Activated CD8-positive, alpha-beta T cell treated with anti-CD3 and anti-CD28 coated beads for 36 hours (primary cell): ENCODE measurements at places on chromosomes 7 and 10. TPM values are rescaled to one million over a fixed set of nuclear protein-coding genes. Genes with fewer than 3 reads are reported as not detected.

The CPED1 gene
- total RNA-seq: not detected

The CFAP70 gene
- total RNA-seq: 0.51 TPM

The RP9 gene
- 14.2 TPM for total RNA-seq

The PRXL2A gene
- total RNA-seq: 22.7 TPM

The SEMA3E gene
- not detected for total RNA-seq

The NPFFR1 gene
- not detected for total RNA-seq

The ASZ1 gene
- not detected for total RNA-seq

The NUDT5 gene
- total RNA-seq: 98.6 TPM

The PVRIG gene
- total RNA-seq: 30.2 TPM

The PDIA4 gene
- total RNA-seq: 72.6 TPM

The MIOS gene
- 63.0 TPM for total RNA-seq

The AKR1D1 gene
- total RNA-seq: not detected

The GPRIN2 gene
- not detected for total RNA-seq

The NUPR2 gene
- total RNA-seq: not detected

DNA sequence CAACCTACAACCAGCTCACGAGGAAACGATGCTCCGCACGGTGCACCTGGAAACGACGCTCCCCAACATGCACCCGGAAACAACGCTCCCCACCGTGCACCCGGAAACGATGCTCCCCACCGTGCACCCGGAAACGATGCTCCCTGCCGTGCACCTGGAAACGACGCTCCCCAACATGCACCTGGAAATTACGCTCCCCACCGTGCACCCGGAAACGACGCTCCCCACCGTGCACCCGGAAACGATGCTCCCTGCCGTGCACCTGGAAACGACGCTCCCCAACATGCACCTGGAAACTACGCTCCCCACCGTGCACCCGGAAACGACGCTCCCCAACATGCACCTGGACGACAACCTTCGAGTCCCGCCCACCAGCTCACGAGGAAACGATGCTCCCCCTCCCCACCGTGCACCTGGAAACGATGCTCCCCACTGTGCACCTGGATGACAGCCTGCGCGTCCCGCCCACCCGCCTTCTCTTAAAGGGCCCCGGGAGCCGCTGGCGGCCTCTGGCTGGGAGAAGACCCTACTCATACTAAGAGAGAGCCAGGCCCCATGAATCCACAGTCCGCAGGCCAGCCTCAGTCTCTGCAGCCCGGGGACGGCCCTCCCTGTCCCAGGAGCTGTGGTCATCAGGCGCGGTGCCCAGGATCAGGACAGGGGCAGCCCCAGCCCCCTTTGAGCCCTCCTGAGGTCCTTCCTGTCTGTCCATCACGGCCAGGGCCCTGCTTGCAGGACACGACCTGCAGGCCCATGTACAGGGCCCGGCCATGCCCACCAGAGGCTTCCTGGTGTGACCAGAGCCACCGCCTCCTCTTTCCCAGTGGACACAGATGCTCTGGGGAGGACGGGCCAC is 98.3 kb downstream of the PDGFA start:
- no peaks in the 10 kb centered on the region for H3K27me3 ChIP-seq
- H3K4me3 ChIP-seq: no peak overlapping the region
- no peaks in the 10 kb centered on the region for H3K4me1 ChIP-seq
- no peaks in the 10 kb centered on the region for H3K36me3 ChIP-seq
- no peak overlapping the region for H3K27ac ChIP-seq
- no peak for DNase-seq

GRCh38 chr10:130337305-130337640 is 201.1 kb downstream of the GLRX3 start:
- no peaks in the 10 kb centered on the region for H3K4me1 ChIP-seq
- H3K4me3 ChIP-seq: no peak overlapping the region
- no peaks in the 10 kb centered on the region for H3K27me3 ChIP-seq
- H3K27ac ChIP-seq: no peak overlapping the region
- H3K36me3 ChIP-seq: no peaks in the 10 kb centered on the region

GRCh38 chr10:113889911-113890310 is 35.5 kb downstream of the NHLRC2 start:
- H3K27ac ChIP-seq: no peak overlapping the region
- H3K36me3 ChIP-seq: peaks cover 28% of the 10 kb centered on the region
- DNase-seq: no peak
- no peak overlapping the region for H3K4me3 ChIP-seq

- H3K4me3 ChIP-seq: no peak overlapping the region
- peaks cover 13% of the 10 kb centered on the region for H3K4me1 ChIP-seq
- peaks cover 25% of the 10 kb centered on the region for H3K27me3 ChIP-seq
- H3K27ac ChIP-seq: no peak overlapping the region
- DNase-seq: no peak
These were observed 108.1 kb downstream of the GLRX3 start for GRCh38 chr10:130244031-130244927.

- no peak overlapping the region for H3K27ac ChIP-seq
- peaks cover 57% of the 10 kb centered on the region for H3K36me3 ChIP-seq
- H3K4me3 ChIP-seq: no peak overlapping the region
- no peaks in the 10 kb centered on the region for H3K4me1 ChIP-seq
These were observed 11.4 kb downstream of the ZNF25 start for GRCh38 chr10:37965006-37965405.

- H3K27me3 ChIP-seq: peaks cover 1% of the 10 kb centered on the region
- no peaks in the 10 kb centered on the region for H3K4me1 ChIP-seq
- no peak for DNase-seq
- H3K36me3 ChIP-seq: no peaks in the 10 kb centered on the region
- H3K27ac ChIP-seq: no peak overlapping the region
These were observed 169.8 kb upstream of the MTPN start for GRCh38 chr7:136146925-136147324.

DNA sequence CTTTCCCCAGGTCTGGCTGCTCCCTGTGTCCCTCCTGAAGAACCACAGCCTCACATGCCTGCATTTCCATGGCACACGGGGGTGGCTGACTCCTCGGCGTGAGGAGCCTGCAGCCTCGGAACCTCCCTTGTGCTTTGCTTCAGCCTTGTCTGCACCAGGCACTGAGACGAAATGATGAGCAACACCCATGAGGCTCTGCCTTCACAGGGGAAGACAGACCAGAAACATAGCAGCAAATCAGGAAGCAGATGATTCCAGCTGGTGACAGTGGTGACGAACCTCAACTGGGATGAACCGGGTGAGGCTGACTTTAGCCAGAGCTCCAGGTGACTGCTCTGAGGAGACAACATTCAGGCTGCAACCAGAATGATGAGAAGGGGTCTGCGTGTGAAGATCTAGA is 84.5 kb upstream of the SMNDC1 start:
- peaks cover 29% of the 10 kb centered on the region for H3K4me1 ChIP-seq
- H3K4me3 ChIP-seq: no peak overlapping the region
- no peaks in the 10 kb centered on the region for H3K36me3 ChIP-seq
- no peak overlapping the region for H3K27ac ChIP-seq

DNA sequence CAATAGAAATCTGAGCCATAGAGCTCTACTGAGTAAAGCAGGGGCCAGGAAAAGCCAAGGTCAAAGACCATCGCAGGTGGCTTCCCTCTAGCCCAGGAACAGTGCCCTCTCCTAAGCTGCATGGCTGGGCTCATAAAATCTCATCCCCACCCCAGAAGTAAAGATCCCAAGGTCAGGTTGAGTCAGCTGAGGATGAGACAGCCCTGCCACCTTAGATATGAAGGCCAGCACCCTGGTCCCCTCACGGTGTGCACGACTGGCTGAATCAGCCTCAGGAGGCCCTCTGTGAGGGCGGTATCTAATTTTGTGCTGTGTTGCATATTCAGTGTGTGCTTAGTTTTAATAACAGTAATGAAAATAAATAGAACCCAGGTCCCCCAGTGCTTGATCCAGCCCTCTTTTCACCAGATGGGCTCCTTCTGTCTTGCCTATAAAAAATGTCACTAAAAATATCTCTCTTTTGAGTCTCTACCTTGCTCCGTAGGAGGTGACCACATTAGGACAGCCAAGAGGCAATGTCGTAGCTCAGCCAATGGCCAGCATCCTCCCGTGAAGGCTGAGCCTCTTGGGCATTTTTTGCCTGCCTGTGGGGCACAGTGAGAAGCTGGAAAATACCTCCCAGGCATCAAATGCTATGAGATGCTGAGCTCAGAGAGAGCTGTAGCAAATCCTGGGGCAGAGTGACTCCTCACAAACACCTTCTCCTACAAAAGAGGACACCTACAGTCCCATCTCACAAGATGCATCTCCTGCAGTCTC is 424.0 kb downstream of the PLXNA4 start:
- H3K4me3 ChIP-seq: no peak overlapping the region

- H3K36me3 ChIP-seq: no peaks in the 10 kb centered on the region
- H3K27ac ChIP-seq: no peak overlapping the region
- DNase-seq: no peak
- H3K4me3 ChIP-seq: no peak overlapping the region
- H3K4me1 ChIP-seq: peaks cover 3% of the 10 kb centered on the region
These were observed 156.3 kb upstream of the CACNA2D1 start for GRCh38 chr7:82599895-82600294.

DNA sequence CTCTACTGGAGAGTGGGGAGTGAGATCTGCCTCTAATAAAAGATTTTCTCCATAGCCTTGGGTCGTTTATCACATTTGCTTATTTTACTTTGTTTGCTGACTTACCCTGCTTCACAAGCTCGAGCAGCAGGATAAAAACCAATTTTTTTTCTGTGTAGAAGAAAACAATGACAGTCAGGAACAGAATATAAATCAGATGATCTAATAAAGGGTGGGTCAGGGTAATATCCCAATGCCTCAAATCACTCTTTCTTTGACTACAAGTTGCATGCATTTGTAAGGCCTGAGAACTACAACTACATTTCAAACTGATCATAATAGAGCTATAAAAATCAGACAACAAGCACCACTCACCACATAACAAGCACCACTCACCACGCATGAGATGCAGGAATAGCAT is 174.4 kb upstream of the ADARB2 start:
- no peaks in the 10 kb centered on the region for H3K36me3 ChIP-seq
- H3K4me3 ChIP-seq: no peak overlapping the region
- H3K27ac ChIP-seq: no peak overlapping the region
- H3K27me3 ChIP-seq: no peaks in the 10 kb centered on the region
- H3K4me1 ChIP-seq: no peaks in the 10 kb centered on the region
- no peak for DNase-seq

GRCh38 chr7:37510043-37510634 is 61.5 kb upstream of the ELMO1 start:
- H3K27ac ChIP-seq: no peak overlapping the region
- peak; percentile 45 for DNase-seq
- H3K27me3 ChIP-seq: peaks cover 4% of the 10 kb centered on the region
- H3K4me3 ChIP-seq: no peak overlapping the region

DNA sequence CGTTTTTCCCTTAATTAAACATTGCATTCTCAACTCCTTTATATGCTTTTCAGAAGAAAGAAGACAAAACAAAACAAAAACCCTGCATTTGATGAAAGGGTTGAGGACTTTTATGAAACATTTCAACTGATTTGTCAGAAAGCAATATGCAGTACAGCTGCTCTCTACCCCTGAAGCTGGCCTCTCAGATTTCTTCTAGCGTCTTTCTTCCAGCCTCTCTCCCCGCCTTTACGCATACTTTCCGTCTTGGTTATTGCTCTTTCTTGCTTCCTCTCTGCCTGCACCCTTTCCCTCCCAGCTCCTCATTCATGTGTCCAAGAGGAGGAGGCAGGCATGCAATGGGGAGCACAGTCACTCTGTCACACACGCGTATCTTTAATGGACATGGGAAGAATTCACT is 91.0 kb upstream of the COL1A2 start:
- no peaks in the 10 kb centered on the region for H3K36me3 ChIP-seq
- DNase-seq: no peak
- H3K4me3 ChIP-seq: no peak overlapping the region
- no peaks in the 10 kb centered on the region for H3K4me1 ChIP-seq

GRCh38 chr7:96173781-96174180 is 148.1 kb downstream of the SLC25A13 start:
- DNase-seq: no peak
- H3K27me3 ChIP-seq: no peaks in the 10 kb centered on the region
- no peak overlapping the region for H3K4me3 ChIP-seq
- H3K36me3 ChIP-seq: peaks cover 10% of the 10 kb centered on the region
- no peaks in the 10 kb centered on the region for H3K4me1 ChIP-seq

GRCh38 chr10:131220601-131221171 is 90.8 kb downstream of the TCERG1L start:
- no peak for DNase-seq
- no peaks in the 10 kb centered on the region for H3K36me3 ChIP-seq
- H3K4me3 ChIP-seq: no peak overlapping the region
- H3K27ac ChIP-seq: no peak overlapping the region

GRCh38 chr10:46215426-46215825 is 71.4 kb upstream of the ANTXRL start:
- peaks cover 2% of the 10 kb centered on the region for H3K36me3 ChIP-seq
- no peaks in the 10 kb centered on the region for H3K27me3 ChIP-seq
- no peak for DNase-seq
- no peak overlapping the region for H3K4me3 ChIP-seq

DNA sequence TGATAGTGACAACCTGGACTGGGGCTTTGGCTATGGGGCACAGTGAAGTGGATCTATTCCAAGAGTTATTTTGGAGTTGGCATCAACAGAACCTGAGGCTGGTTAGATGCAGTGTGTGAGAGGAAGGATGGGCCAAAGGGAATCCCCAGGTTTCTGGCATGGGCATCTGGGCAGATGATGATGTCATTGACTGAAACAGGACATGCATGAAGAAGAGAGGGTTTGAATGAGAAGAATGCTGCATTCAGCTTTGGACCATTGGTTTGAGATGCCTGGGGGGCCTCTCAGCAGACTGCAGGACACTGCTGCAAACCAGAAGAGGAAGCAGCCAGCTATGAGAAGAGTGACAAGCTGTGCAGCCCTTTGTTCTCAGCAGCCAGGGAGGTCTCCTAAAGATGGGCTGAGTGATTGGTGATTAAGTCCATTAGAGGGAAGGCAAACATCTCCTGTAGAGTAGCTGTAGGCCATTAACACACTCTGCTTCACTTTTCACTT is 23.1 kb upstream of the PIK3CG start:
- no peak for DNase-seq
- H3K4me1 ChIP-seq: peaks cover 4% of the 10 kb centered on the region
- H3K27ac ChIP-seq: no peak overlapping the region
- peaks cover 2% of the 10 kb centered on the region for H3K36me3 ChIP-seq

GRCh38 chr7:155701972-155702544 is 57.6 kb downstream of the RBM33 start:
- H3K4me3 ChIP-seq: no peak overlapping the region
- peak overlapping the region; percentile 4 for H3K27ac ChIP-seq
- peaks cover 38% of the 10 kb centered on the region for H3K36me3 ChIP-seq
- H3K4me1 ChIP-seq: peaks cover 36% of the 10 kb centered on the region
- DNase-seq: no peak
- no peaks in the 10 kb centered on the region for H3K27me3 ChIP-seq

DNA sequence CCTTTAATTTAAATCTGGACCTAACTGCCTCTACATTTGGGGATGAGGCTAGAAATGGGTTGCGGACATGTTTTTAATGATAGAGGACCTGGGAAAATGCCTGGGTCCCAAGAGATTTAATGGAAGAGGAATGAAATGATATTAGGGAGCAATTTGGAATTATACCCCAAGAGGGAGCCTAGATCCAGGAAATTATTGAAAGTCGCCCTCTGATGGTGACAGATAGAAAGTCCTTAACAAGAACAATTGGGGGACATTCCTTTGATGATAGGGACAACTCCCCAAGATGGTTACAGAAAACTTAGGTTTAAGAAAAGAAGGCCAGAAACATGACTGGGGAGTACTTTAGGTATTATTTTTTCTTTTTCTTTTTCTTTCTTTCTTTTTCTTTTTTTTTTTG is 9.5 kb upstream of the TSGA13 start:
- H3K27ac ChIP-seq: no peak overlapping the region
- no peaks in the 10 kb centered on the region for H3K36me3 ChIP-seq
- H3K27me3 ChIP-seq: no peaks in the 10 kb centered on the region
- DNase-seq: no peak
